ENCODE measurements at places on chromosomes 5 and 9.

DNA sequence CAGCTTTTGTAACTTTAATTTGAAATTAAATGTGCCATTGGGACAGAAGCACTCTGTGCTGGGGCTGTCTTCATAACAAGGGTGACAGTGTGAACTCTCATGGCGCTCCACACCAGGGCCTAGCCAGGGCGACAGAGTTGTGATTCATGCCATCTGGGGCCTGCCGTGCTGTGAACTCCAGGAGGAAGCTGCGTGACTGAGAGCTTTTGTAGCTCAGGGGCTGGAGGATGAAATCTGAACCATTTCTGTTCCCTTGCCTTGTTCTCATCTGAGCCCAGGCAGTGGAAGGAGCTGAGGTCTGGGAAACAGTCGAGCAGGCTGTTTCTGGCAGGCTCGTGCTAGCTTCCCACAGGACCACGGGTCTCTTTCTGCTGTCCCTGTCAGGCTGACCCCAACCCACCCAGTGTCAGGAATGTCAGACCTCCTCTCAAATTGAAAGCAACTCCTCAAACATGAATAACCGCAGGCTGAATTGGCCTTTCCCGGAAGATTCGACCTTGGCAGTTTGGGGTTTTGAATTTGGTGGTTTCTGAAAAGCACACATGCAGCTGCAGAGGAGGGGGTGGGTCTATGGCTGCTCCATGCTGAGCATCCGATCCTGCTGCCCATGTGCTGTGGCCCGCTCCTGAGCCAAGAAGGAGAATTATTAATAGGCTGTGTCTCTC lies 69.2 kb upstream of the RPS23 start:
- peak; percentile 58 for DNase-seq

DNA sequence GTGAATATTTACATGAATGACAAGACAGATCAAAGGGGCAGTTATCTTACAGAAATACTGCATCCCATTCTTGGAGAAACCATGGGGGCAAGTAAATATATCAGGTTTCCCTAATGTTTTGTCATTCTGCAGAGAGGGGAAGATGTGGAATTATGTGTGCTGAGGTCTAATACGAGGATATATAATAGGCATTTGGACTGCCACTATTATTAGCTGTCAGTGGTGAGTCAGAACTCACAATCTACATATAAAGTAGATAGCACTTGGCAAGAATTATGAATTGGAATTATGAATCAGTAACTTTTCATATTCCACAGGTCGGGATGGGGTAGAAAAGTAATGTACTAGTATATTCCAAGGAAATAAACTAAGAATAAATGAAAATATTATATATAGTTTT lies 121.7 kb downstream of the GIN1 start:
- DNase-seq = no peak

- DNase-seq = no peak
Measured at GRCh38 chr5:169121630-169122420, 179.1 kb downstream of the SLIT3 start.

DNA sequence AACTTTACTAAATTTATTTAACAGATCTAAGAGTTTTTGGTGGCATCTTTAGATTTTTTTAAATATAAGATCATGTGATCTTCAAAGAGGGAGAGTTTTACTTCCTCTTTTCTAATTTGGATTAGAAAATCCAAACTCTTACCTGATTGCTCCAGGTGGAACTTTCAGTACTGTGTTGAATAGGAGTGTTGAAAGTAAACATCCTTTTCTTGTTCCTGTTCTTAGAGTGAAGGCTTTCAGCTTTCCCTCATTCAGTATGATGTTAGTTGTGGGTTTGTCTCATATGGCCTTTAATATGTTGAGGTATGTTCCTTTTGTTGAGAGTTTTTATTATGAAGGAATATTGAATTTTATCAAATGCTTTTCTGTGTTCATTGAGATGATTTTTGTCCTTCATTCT lies 650.0 kb upstream of the SGCD start:
- DNase-seq = no peak

- DNase-seq = no peak
Measured at GRCh38 chr9:89853931-89854330, 249.1 kb downstream of the GADD45G start.

DNA sequence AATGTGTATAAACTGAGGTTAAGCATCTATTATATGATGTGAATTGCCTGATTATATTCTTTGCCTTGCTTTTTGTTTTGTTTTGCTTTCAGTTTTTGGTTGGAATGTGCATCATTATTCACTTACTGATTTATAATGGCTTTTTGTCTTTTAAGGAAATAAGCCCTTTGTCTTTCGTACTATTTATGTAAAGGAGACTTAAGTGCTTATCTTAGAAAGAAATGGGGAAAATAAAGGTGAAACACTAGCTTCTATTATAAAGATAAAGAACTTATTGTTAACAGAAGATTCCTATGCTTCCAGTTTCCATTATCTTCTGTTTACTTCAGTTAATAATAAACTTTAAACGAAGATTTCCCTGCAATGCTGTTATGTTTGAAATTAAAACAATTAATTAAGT lies 23.3 kb downstream of the COX7C start:
- DNase-seq = no peak

DNA sequence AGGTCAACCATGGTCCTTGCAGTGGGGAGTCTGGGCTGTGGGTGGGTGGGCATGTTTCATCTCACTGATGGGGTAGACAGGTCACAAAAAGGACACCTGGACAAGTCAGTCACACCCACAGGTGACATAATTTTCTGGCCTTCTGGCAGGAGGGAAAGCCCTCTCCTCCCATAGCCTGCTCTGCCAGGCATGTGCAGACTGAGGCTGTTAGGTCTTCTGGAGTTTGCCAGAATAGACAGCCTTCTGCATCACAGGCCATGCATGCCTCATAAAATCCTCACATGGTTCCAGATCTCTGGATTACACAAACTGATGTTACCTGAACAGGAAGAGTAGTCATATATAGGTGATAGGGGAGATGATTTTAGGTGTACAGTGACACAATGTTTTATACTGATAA lies 49.1 kb downstream of the ARHGAP26 start:
- DNase-seq = no peak

DNA sequence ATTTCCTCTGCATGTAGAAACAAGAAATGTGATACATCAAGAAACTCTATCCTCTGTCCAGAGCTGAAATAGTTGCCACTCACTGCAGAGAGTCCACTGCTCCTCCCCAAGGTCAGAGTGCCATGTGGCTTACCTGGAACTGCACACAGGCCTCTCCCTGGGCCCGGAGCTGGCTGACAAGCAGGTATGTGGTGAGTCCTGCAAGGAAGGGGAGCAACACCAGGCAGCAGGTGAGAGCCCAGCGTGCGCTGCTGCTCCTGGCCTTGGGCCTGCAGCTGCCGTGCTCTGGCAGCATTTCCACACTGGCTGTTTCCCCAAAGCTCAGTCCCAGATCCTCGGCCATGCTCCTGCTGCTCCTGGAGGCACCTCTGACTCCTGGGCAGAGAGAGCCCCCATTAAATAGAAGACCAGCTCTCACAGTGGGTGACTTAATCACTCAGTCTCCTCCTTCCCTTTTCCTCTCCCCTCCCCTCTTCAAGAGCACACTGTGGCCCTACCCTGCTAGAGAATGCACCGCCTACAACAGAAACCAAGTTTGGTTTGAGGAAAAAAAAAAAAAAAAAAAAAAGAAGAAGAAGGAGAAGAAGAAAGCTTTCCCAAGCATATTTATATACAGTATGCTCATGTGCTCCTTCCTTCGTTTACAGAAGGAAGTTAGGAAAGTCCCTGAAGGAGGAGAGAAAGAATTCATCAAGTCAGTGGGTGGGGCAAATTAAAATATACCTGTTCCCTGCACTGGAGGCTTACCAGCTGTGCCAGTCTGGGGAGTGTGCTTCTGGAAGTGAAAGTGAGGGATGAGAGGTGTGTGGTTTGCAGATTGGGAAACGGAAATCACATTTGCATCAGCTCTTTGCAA lies at the start of gene TNFSF15:
Gene TNFSF15, minus strand, starts transcription at position 370 of the 856 bp plus-strand sequence. Its CDS starts 27 bp downstream, at position 343.
- peak; percentile 87 for DNase-seq

DNA sequence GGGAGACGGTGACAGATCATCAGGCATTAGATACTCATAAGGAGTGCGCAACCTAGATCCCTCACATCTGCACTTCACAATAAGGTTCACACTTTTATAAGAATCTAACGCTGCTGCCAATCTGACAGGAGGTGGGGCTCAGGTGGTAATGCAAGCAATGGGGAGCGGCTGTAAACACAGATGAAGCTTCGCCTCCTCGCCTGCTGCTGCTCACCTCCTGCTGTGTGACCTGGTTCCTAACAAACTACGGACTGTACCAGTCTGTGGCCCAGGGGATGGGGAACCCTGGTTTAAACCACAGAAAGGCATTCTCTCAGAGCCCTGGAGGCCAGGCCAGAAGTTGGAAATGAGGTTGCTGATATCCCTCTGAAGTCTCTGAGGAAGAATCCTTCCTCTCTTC lies 323.6 kb downstream of the DRD1 start:
- no peak for DNase-seq

- no peak for DNase-seq
Measured at GRCh38 chr9:106286249-106286648, 576.7 kb upstream of the ZNF462 start.

GRCh38 chr5:39419796-39420195 lies 5.0 kb downstream of the DAB2 start:
- no peak for DNase-seq

DNA sequence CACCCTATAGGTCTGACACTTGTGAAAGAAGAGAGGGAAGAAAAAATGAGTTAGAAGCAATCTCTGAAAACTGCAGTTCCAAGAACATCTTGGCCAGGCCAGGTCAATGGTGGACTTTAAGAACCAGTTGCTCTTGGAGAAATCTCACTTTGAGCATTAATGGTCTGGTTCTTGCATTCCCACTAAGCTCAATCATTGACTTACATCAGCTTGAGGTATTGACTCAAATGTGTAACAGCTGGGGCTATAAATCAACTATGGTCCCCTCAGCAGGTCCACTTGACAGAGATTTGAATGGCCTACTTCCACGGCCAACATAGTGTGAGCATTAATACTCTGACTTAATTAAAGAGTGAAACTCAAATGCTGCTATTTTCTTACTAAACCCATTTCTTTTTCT lies 357.8 kb upstream of the RGMB start:
- DNase-seq = no peak

DNA sequence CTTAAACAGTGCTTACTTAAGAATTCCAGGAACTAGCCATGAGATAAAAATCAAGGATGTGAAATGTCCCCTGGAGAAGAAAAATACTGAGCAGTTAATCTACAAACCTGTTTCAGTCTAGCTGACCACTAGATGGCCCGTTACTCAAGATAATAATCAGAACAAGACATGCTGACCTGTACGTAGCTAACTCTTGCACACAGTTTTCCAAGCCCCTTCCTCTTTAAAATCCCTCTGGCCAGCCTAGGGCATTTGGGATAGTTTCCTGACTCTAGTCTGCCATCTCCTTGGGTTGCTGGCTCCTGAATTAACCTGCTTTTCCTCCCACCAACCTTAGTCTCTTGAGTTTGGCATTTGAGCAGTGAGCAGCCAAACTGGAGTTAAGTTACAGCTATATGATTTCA lies 59.2 kb upstream of the TRAF1 start:
- DNase-seq = peak; percentile 57

DNA sequence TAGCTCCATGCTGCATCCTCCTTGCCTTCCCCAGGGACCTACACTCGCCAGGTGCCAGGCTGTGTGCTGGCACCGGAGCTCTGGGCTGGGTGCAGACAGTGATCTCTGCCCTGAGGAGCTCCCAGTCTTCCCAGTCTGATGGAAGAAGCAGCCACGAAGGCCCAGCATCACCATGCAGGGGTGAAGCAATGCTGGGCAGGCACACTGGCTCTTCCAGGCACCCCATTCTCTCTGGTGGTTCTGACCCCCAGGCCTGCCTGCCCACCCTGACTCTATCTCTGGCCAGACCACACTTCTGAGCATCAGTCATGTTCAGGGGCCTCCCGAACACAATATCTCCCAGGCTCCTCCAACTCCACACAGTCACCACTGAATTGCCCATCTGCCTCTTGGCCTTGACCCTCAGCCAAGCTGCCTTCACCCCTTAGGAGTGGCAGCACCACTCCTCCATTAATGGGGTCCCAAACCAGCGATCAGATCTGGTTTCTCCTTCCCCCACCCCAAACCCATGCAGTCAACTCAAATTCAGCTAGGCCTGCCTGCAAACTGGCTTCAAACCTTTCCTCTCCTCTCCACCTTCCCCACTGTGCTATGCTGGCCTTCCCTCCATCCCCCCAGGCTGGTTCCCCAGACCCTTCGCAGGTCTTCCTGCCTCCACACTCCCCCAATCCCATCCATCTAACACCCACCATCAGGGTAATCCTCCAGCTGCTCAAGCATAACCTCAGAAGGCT lies 102.7 kb upstream of the MVB12B start:
- no peak for DNase-seq

DNA sequence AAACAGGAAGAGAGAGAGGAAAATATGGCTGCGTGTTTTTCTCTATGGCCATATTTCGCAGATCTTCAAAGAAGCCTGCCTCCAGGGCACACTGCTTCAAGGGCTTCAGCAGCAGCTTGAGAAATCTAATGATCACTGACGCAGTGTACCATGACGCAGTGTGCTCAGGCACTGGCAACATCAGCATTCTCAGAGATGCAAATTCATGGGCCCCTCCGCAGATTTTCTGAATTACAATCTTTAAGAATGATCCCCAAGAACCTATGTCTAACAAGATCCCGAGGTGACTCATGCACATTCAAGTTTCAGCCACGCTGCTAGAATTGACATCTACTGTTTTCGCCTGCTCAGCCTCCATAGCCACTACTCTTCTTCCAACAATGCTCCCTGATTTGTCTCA lies 143.9 kb upstream of the ZNF366 start:
- DNase-seq = no peak

- DNase-seq = no peak
Measured at GRCh38 chr9:73133921-73134407, 17.7 kb upstream of the ANXA1 start.

- DNase-seq = no peak
Measured at GRCh38 chr5:134086943-134087305, 27.6 kb upstream of the TCF7 start.

- no peak for DNase-seq
Measured at GRCh38 chr9:114588651-114589526, 1.3 kb downstream of the ATP6V1G1 start.

DNA sequence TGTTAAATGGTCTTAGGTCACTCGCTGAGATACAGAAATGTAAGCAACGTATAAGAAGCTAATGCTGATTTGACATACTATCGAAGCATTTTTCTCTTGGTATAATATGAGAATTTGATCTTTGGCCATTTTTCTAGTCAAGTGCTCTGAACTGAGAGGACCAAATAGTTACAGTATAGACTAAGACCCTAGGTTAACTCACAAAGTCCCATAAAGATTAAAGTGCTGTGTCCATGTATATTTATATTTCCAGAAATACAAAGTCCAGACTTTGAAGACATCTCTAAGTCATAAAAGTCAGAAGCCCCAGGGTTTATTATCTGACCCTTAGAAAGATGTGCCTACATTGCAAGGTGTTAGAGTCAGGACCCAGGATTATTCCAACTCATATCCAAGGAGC lies 752.4 kb upstream of the COX7C start:
- DNase-seq = no peak

- no peak for DNase-seq
Measured at GRCh38 chr9:97845130-97845529, 7.9 kb upstream of the FOXE1 start.

All from DMS79 treated with DMSO at 0.1 percent for 48 hours (cell line).